CD4-positive, alpha-beta T cell treated with Interleukin-15 for 4 hours (primary cell): ENCODE measurements at places on chromosomes 7 and 10.

DNA sequence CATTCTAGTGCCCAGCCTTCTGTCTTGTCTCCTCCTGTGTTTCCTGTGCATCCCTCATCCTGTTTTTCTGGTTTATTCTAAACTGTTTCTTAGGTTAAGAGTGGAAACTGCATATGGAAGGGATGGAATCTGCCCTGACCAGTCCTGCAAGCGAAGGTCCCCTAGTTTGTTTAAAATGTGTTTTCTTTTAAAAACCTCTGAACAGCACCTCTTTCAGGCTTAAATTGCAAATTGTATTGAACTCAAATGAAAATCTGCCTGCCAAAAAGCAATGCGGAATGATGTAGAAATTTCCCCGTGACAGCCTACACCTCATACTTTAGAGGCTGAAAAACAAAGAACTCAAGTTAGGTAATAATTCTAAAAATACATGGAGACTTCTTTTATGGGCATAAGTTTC is 222.8 kb upstream of the IMMP2L start:
- no peak for DNase-seq

DNA sequence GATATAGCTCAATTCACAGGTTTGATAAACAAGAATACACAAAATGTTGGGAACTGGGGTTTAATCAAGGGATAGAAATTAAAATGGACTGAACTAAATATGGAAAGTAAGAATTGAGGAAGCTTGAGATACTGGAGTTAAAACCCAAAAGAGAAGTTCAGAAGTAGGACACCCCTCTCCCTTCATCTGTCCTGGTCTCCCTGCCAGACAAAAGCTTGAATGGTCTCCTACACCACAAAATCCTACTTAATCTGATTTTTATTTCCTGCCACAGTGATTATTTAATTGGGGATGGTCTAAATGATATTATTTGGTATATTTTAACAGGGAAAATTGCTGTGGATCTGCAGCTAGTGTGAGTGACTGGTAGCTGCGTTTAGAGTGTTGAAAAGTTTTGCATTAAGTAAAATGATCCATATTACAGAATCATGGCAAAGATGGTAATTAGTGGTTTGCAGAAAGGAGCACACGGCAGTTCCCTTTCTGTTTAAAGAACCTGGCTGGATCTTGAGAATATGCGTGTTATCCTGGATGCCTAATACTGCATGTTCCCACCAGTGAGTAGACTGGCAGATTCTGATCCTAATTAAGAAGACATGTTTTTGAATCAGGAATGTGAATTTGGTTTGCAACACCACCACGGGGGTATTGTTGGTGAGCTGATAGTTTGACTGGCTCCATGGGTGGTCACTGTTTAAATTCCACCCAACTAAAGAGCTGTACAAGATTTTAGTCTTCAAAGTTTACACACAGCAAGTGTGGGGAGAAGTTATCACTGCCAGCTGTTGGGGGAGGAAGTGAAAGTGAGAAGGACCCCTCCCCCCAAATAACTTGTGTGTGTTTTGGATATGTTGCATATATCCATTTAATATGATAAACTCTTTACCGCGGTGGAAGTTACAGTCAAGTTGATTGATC is 5.5 kb downstream of the RBM20 start:
- DNase-seq, result no peak

- no peak for DNase-seq
Observed at GRCh38 chr7:114481999-114482398, 67.4 kb downstream of the FOXP2 start.

GRCh38 chr7:80307227-80307856 is 172.7 kb downstream of the GNAI1 start:
- no peak for DNase-seq

DNA sequence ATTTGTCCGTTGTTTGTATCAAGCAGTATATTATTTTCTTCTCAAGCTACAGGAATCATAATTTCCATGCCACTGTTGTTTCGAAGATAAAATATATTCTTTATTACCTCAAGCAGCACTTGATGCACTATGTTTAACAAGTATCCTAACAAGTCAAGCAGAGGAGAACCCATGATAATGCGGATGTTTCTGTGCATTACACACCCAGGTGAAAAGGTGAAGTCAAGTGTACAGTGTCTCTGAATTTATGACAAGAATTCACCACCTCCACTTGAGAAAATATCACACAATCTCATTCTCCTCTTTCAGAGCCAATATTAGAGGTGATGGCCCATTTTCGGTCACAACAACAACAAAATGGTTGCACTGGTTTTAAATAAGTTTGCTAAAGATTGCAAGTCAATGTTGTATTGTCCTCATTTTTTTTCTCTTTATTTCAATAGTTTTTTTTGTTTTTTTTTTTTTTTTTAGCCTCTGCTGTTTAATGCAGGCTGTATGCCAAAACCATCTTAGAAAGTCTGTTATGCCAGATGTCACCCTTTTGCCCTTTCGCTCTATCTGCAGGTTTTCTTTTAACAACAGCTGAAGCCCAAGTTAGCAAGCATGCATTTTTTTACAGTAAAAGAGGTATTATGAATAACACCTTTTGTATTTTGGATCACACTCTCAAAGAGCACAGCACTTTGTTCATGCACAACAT is 568.7 kb upstream of the LRRN3 start:
- no peak for DNase-seq

- DNase-seq, result no peak
Observed at GRCh38 chr10:71927776-71928592, 36.2 kb upstream of the CHST3 start.

DNA sequence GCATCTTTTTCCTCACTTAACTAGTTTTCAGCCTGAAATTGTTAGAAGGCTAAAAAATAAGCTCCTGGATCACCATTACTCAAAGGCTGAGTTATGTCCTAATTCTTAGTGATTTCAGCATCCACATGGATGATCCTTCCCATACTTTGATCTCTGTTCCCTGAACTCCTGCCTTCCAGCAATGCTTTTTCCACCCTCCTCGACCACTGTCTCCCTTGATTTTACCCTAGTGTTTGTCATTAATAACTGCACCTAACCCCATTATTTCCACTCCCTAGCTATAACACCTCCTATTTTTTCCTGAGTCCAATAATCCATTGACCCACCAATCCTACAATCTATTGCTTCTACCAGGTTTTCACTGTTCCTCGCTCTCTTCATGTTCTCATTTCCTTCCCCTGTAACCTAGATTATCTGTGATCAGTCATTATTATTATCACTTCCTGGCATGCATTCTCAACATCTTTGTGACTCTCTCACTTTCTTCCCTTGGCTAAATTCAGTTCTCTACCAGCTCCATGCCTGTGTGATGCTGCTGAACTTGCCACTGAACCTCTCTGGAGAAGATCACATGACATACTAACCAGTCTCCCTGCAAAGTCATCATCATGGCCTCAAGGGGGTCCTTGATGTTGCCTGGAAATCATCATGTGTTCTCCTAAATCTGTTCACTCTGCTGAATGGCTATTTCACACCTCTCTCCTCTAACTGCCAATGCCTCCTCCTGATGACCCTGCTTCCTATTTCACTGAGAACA is 6.5 kb upstream of the CALU start:
- DNase-seq, result no peak

DNA sequence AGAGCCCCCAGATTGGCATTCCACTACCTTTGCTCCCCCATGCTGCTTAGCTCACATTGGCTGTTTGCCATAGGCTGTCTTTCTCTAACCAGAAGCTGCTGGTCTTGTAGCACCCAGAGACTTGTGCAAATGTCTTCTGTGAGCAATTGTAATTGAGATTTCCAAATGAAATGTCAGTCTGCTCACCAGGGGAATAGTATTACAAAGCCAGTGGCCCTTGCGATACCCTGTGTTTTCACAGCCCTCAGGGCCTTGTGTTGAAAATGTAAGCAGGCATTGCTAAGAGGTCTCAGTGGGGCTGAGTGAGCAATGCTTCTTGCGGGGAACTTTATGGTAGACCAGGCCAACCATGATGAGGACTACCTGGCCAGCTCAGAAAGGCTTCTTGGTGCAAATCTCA is 746.5 kb downstream of the LRMDA start:
- DNase-seq, result no peak

GRCh38 chr7:158809596-158809995 is 19.7 kb downstream of the ESYT2 start:
- peak; percentile 19 for DNase-seq

DNA sequence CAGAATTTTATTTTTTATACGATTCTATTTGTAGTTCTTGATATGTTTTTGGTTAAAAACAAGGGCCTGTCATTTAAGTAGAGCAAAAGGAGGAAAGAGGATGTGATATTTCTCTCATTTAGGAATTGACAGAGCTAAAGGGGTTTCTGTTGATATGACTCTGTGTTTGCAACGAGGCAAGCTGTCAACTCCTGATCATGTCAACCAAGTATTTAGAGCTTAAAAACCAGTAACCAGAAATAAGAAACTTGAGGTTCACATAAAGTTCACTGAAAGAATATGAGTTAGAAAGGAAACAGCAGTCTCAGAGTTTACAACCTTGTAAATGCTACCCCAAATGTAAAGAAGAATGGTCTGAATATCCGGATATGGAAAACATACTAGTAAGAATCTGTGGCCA is 434.2 kb downstream of the PARD3 start:
- no peak for DNase-seq

DNA sequence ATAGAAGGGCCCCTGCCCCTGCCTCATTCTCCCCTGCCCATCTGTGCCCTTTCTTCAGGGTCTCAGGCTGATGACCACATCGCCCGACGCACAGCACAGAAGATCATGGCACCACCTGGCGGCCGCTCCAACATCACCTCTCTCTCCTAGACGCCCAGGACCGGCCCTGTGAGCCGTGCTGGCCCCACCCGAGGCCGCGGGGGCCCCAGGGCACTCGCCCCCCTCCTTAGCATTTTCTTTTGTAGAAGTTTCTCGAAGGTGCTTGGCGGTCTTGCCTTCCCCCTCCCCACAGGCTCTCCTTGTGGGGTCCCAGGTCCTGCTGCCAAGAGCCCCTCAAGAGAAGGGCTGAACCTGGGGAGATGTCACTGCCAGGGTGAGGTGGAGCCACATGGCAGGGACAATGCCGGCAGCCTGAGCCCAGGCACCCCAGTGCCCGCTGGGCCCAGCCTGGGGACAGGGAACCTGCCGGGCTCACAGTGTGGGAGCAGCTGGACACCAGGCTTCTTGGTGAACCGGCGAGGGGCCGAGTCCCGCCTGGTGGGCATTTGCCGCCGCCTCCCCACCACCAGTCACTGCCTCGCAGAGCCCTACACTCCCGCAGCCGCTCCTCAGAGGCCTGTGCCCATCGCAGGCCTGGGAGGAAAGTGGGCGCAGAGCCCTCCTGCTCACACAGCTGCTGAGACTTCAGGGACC is 18.2 kb downstream of the DPYSL4 start:
- DNase-seq, result no peak

DNA sequence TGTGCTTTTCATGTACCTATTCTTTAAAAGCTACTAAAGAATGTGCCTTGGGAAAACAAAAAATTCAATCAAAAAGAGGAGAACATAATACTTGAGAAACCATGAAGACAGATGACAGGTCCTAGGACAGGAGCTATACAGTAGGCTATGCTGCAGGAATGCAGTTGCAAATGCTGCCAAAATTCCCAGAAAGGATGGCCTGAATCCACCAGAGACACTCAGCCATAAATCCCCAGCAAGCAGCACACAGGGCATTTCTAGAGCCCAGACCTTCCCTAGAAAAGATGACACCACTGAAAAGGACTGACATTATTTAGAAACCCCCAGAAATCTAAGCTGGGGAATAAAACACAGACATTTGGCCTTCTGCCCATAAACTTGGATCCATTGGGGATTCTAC is 237.3 kb downstream of the C7orf25 start:
- no peak for DNase-seq

GRCh38 chr10:127203067-127203466 is 6.7 kb upstream of the INSYN2A start:
- no peak for DNase-seq

DNA sequence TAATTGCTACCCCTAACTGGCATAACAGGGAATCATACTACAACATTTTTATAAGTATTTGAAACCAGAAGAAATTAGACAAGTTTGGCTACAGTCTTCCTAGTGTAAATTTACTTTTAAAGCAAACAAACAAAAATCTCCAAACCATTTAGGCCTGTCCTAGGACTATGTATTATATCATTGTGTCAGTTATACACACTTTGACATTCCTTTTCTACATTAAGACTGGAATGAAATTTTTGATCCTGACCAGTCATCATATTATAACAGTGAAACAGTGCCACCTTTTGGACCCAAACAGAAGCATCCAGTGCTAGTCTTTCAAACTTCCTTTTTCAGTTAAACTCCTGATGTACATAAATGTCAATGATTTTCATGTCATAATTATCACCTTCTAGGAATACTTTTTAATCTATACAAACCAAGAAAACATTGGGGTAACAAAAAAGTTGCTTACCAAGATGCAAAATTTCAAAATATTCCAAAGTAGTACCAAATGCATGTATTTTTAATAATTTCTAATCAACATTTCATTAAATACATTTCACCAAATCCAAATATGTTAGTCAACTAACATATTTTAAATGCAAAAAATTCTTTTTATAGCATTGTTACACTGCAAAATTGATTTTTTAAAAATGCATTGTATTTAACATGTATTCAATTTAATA is 75.7 kb downstream of the IMMP2L start:
- peak; percentile 12 for DNase-seq

GRCh38 chr7:112596981-112597380 is 116.2 kb downstream of the LSMEM1 start:
- DNase-seq, result no peak

DNA sequence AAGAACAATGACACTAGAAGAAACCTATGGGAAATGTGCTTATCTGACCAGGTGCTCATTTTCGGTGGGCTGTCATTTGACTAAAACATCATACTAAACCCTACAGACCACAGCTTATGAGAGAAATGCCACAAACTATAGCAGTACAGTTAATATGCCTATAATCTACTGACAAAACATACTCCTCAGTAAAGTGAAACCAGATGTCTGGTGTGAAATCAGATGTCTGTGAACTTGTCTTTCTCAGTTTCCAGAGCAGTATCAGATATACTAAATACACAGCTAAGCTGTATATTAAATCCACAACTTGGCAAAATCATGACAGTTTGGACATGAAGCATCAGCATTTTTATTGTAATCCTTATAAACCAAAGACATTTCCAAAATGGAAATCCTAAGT is 3.3 kb downstream of the IMMP2L start:
- DNase-seq, result no peak

GRCh38 chr7:155860461-155860839 is 48.2 kb upstream of the SHH start:
- DNase-seq, result no peak

GRCh38 chr7:73520673-73521635 is 1.1 kb downstream of the BAZ1B start:
- no peak for DNase-seq
